Stomach (tissue), 19 donors: ENCODE measurements at places on chromosomes 7 and 10. TPM values are rescaled to one million over a fixed set of nuclear protein-coding genes. Genes with fewer than 3 reads are reported as not detected.

GRCh38 chr10:79202188-79203013 lies 133.6 kb downstream of the ZMIZ1 start:
- peak; percentile 73 for DNase-seq
- peaks cover 4% of the 10 kb centered on the region for H3K4me1 ChIP-seq
- H3K27me3 ChIP-seq, result no peaks in the 10 kb centered on the region
- no peak overlapping the region for H3K4me3 ChIP-seq

GRCh38 chr10:15802375-15802949 lies 57.8 kb downstream of the MINDY3 start:
- DNase-seq, result no peak
- H3K36me3 ChIP-seq, result peaks cover 30% of the 10 kb centered on the region
- H3K4me3 ChIP-seq, result no peak overlapping the region
- no peak overlapping the region for H3K27ac ChIP-seq

- no peaks in the 10 kb centered on the region for H3K36me3 ChIP-seq
- peak; percentile 63 for DNase-seq
- H3K27ac ChIP-seq, result no peak overlapping the region
Measured at GRCh38 chr7:137572056-137572784, 228.7 kb upstream of the PTN start.

DNA sequence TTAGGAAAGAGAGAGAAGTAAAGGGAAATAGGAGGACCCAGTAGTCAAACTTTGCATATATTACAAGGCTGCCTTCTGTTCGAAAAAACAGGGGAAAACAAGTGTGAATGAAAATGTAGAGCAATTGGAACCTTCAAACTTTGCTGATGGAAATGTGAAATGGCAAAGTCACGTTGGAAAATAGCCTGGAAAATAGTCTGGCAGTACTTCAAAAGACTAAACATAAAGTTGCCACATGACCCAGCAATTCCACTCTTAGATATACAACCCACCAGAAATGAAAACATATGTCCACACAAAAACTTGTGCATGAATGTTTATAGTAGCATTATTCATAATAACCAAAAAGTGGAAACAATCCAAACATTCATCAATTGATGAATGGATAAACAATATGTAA lies 78.6 kb upstream of the IFRD1 start:
- no peaks in the 10 kb centered on the region for H3K4me1 ChIP-seq
- no peak for DNase-seq
- no peaks in the 10 kb centered on the region for H3K36me3 ChIP-seq

DNA sequence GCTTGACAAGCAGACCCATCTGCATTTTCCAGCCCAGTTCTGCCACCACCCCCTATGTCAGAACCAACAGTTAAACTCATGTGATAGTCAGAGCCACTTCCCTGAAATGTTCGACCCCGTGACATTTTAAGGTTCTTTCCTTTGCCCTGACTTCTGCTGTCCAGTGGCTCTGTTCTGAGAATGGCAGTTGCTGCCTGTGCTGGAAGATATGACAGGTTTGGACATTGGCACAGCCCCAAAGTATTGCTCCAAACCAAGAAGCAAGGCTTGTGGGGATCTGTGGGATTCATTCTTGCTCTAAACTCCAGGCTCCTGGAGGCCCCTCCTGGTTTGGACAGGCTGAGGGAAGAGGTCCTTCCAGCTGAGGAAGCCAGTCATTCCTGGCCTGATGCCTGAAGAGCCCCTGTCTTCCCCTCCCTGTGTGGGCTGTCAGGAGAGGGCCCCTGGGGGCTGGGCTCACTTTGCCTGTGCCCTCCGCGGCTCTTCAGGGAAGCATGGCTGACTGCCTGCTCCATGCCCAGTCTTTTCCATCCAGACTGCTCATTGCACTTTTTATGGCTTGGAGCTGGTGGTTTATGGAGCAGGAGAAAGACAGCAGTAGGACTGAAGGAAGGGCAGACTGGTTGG lies 138.0 kb downstream of the CDH23 start:
- H3K4me3 ChIP-seq, result no peak overlapping the region
- H3K4me1 ChIP-seq, result no peaks in the 10 kb centered on the region
- no peak overlapping the region for H3K27ac ChIP-seq
- no peak for DNase-seq

DNA sequence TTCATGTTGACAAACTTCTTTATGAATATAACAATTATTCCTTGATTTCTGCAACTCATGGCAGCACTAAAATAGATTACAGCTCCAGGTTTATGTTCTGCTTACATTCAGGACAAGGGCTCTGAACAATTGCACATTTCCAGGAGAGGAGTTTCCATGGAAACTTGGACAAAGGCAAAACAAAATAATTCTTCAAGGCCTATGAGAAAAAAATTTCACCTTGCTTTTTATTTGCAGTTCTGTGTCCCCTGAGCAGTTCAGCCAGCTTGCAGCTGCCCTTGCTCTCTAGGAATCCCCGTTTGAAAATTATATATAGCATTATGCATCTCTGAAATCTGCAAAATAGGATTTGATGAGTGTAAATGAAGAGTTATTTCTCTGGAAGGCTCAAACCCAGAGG lies 71.7 kb downstream of the ARL4A start:
- H3K27ac ChIP-seq, result no peak overlapping the region
- no peaks in the 10 kb centered on the region for H3K27me3 ChIP-seq
- DNase-seq, result no peak

- H3K4me3 ChIP-seq, result no peak overlapping the region
- no peaks in the 10 kb centered on the region for H3K27me3 ChIP-seq
Measured at GRCh38 chr10:89888321-89889070, 187.1 kb downstream of the KIF20B start.

GRCh38 chr7:80763289-80763688 lies 124.8 kb downstream of the CD36 start:
- no peaks in the 10 kb centered on the region for H3K27me3 ChIP-seq
- peaks cover under 1% of the 10 kb centered on the region for H3K36me3 ChIP-seq
- no peak for DNase-seq
- H3K4me1 ChIP-seq, result no peaks in the 10 kb centered on the region
- H3K27ac ChIP-seq, result no peak overlapping the region

DNA sequence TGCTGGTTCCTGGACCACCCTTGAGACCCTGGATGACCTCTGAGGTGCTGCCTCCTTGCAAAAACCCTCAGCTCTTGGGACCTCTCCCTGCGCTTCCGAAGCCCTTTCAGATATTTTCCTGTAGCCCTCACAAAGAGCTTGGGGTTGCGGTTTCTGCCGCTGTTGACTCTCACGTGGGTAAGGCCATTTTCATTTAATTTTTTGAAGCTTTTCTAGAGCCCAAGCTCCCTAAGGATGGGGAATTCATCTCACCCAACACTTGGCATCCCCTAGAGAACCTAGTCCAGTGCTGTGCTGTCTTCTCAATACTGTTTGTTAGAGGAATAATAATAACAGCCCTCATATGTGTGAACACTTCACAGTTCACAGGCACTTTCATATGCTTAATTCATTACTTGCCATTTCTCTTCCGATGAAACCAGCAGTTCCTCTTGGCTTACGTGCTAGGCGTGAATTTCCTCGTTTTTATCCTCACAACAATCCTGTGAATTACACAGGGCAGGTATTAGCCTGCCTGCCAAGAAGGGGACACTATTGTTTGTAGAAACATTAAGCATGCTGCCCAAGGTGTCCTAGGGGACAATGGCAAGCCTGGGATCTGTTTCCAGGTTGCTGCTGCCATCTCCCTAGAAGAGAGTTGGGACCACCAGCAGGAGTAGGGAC lies 71.6 kb upstream of the CTBP2 start:
- no peaks in the 10 kb centered on the region for H3K27me3 ChIP-seq
- no peaks in the 10 kb centered on the region for H3K36me3 ChIP-seq
- no peaks in the 10 kb centered on the region for H3K4me1 ChIP-seq
- DNase-seq, result no peak

- peaks cover 8% of the 10 kb centered on the region for H3K4me1 ChIP-seq
- H3K27ac ChIP-seq, result no peak overlapping the region
- H3K36me3 ChIP-seq, result no peaks in the 10 kb centered on the region
- no peaks in the 10 kb centered on the region for H3K27me3 ChIP-seq
Measured at GRCh38 chr7:2465928-2466327, 10.3 kb downstream of the GRIFIN start.

DNA sequence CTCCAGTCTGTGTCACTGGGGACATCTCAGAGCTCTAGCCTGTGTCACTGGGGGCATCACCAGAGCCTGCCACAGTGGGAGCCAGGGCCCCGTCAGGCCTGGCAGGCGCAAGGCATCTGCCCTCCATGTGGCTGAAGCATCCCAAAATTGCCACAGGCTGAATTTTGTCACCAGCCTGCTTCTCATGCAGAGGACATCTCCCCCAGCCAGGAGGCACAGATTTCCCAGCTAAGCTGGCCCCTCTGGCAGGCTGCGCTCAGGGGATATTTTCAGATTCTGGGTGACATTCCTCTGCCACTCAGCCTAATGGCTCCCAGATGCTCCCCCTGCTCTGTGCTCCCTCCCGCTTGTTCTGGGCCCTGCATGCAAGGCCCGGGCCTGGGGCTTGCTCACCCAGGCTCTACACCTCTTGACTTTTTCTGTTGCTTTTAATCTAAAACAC lies 64.6 kb downstream of the COL13A1 start:
- no peaks in the 10 kb centered on the region for H3K27me3 ChIP-seq
- H3K36me3 ChIP-seq, result no peaks in the 10 kb centered on the region
- H3K27ac ChIP-seq, result peak overlapping the region; percentile 9
- no peak overlapping the region for H3K4me3 ChIP-seq
- peaks cover 4% of the 10 kb centered on the region for H3K4me1 ChIP-seq

- no peaks in the 10 kb centered on the region for H3K27me3 ChIP-seq
- H3K36me3 ChIP-seq, result no peaks in the 10 kb centered on the region
- no peaks in the 10 kb centered on the region for H3K4me1 ChIP-seq
- DNase-seq, result no peak
Measured at GRCh38 chr7:19307554-19307953, 162.3 kb upstream of the FERD3L start.

GRCh38 chr10:24269476-24269875 lies 60.5 kb downstream of the KIAA1217 start:
- no peaks in the 10 kb centered on the region for H3K27me3 ChIP-seq
- H3K36me3 ChIP-seq, result no peaks in the 10 kb centered on the region
- no peak overlapping the region for H3K27ac ChIP-seq
- no peak overlapping the region for H3K4me3 ChIP-seq

DNA sequence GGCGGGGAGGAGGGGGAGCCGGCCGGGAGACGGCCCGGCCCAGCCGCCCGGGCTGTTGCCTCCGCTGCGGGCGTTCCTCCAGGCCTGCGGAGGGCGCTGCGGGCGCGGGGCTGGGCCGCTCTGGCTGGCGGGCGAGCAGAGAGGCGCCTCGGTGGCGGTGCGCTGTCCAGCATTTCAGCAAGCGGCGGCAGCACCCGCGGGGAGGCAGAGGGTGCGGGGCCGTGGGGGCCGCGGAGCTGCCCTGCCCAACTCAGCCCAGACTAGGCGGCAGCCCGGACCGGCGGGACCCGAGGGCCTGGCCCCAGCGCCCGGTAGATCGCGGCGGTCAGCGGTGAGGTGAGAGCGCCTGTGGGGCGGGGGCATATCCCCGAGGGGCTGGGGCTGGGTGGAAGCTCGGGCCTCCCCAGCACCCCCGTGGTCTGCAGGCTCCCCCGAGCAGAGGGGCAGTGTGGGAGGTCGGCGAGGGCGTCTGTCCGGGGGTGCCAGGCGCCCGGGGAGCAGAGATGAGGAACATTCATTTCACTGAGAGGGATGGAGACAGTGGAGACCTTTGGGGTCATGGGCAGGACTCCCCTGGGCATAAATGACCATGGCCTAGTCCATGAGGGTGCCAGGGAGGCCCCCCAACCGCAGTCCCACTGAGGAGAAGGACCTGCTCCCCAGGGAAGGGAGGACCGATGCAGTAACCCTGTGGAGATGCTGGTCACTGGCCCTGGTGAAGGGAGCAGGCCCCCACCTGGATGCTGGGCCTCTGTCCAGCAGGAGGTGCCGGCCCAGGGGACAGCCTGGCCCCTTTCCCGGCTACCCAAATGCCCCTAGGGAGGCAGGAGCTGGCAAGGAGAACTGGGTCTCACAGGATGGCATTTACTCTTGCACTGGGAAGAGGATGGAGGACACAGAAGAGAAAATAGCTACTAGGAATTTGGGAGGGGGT lies at the start of gene SRRM3:
TSS of gene SRRM3 (plus strand) at position 165 of the 934 bp plus-strand sequence. CDS start 33,171 bp downstream, outside the sequence.
- H3K4me1 ChIP-seq, result peaks cover 13% of the 10 kb centered on the region
- DNase-seq, result peak; percentile 78
- H3K36me3 ChIP-seq, result no peaks in the 10 kb centered on the region
- no peaks in the 10 kb centered on the region for H3K27me3 ChIP-seq
- peak within 1 kb of the TSS; percentile 37 for H3K4me3 ChIP-seq

GRCh38 chr10:74081192-74081803 lies 69.3 kb downstream of the AP3M1 start:
- no peak overlapping the region for H3K27ac ChIP-seq
- peaks cover 23% of the 10 kb centered on the region for H3K36me3 ChIP-seq
- H3K4me3 ChIP-seq, result no peak overlapping the region
- peaks cover 71% of the 10 kb centered on the region for H3K4me1 ChIP-seq
- peak; percentile 81 for DNase-seq

DNA sequence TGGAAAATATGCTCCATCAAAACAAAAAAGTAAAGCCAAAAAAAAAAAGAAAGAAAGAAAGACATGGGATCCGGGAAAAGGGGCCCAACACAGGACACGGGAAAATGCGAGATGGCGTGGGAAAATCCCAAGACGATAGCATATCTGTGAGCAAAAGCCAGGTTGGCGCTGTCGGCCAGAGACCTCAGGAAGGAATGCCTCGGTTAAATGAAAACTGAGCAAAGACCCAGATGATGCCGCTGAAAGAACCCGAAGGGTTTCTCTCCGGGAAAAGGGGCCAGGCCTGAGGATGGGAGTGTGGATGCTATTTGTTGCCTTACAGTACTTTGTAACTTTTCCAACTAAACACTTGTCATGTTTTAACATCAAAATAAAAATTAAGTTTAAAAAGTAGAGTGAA lies 49.5 kb upstream of the PPP2R2D start:
- H3K36me3 ChIP-seq, result no peaks in the 10 kb centered on the region

GRCh38 chr7:4025210-4025609 lies 656.9 kb upstream of the FOXK1 start:
- no peak overlapping the region for H3K27ac ChIP-seq
- H3K27me3 ChIP-seq, result no peaks in the 10 kb centered on the region
- H3K4me1 ChIP-seq, result no peaks in the 10 kb centered on the region
- H3K36me3 ChIP-seq, result no peaks in the 10 kb centered on the region
- no peak for DNase-seq
- no peak overlapping the region for H3K4me3 ChIP-seq

CFAP69 gene
- polyA plus RNA-seq, result 5.1 TPM

CHRM2 gene
- 0.19 TPM for polyA plus RNA-seq

ADGRA1 gene
- polyA plus RNA-seq, result not detected

HTR5A gene
- not detected for polyA plus RNA-seq

AGAP3 gene
- 60.8 TPM for polyA plus RNA-seq

ANKRD1 gene
- 0.73 TPM for polyA plus RNA-seq
